ENCODE measurements at places on chromosomes 3 and 15.
A peak's percentile ranks its signal among the peaks of the same experiment; 100 is the strongest.

DNA sequence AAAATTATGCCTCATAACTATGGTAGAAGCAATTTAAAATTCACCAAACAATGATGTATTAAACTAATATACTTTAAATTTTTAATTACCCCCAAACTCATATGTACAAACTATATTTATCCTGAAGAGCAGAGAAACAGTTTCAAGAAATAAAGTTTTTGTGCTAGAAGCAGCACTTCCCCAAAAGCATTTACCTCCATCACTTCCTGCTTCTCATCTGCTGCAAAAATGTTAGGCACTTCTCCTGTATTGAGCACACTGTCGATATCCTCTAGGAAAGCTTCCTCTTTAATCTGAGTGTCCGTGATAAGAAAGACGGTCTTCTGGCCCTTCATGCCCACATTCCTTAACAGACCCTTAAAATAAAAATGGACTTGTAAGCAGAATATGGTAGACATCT lies 101.5 kb upstream of the ASB14 start:
- DNase-seq: no peak

GRCh38 chr3:137099364-137100219 lies 141.8 kb downstream of the IL20RB start:
- DNase-seq: no peak

DNA sequence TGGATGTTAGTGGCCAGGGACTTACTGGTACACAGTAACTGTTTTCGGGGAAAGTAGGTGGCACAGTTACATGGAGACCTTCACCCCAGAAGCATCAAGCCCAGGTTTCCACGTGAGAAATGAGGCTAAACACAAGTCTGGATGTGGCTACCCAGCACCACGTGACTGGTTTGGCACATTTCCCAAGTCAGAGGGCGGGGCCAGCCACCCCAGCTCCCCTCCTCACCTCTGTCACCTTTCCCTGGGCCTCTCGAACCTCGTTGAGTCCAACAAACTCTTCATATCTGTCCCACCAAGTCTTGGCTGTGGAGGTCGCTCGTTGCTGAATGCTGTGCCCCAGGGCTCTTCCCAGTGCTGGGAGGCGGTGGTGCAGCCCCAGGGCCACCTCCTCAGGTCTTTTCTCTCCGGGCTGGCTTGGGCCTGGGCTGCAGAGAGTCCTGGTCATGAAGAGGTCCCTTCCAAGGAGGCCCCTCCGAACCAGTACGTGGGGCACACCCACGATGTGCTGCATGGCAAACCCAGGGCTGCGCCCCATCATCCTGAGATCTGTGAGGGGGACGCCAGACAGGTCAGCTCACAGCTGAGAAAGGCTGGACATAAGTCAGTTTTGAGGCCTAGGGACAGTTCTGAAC lies 4.8 kb upstream of the PLXNB1 start:
- DNase-seq: no peak

- DNase-seq: no peak
Observed at GRCh38 chr15:33107950-33108349, 86.6 kb downstream of the FMN1 start.

DNA sequence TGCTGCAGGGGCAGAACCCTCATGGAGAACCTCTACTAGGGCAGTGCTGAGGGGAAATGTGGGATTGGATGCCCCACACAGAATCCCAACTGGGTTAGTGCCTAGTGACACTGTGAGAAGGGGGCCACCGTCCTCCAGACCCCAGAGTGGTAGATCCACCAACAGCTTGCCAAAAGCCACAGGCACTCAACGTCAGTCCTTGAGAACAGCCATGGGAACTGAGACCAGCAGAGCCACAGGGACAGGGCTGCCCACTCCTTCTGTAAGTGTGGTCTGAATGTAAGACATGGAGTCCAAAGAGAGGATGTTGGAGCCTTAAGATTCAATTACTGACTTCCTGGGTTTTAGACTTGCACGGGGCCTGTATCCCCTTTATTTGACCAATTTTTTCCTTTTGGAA lies 1451.5 kb downstream of the SI start:
- no peak for DNase-seq

- peak; percentile 88 for DNase-seq
Observed at GRCh38 chr3:132134611-132135010, 99.8 kb upstream of the CPNE4 start.

DNA sequence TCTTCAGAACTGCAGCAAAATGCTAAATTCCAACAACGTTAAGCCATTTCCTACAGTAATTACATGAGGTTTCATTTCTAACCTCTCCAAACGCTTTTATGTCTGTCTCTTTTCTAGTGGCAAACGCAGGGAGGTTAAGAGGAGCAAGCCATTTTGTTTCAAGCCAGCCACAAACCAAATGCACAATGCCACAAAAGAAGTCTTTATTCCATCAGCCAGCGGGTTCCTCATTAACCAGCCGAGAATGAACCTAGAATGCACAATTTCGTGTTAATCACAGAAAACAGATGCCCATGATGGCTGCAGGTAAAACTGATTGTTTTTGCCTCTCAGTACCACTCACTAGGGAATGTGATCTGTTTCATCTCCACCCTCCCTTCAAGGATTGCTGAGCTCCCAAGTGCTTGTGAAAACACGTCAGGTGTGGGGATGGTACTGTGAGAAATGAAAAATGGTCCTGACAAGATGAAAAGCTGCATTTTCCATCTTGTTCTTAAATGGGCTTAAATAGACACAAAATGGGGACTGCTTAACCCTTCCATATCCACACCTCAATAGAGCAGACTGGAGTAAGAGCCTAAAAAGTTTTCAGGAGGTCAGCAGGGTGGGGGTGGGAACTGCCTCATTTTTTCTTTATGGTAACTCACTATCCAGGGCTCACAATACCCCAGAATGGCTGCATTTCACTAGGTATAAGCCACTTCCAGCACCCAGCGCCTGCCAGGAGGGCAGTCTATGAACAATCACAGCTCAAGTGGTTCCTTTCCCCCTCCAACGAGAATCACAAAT lies 277.1 kb downstream of the MAGI1 start:
- no peak for DNase-seq

DNA sequence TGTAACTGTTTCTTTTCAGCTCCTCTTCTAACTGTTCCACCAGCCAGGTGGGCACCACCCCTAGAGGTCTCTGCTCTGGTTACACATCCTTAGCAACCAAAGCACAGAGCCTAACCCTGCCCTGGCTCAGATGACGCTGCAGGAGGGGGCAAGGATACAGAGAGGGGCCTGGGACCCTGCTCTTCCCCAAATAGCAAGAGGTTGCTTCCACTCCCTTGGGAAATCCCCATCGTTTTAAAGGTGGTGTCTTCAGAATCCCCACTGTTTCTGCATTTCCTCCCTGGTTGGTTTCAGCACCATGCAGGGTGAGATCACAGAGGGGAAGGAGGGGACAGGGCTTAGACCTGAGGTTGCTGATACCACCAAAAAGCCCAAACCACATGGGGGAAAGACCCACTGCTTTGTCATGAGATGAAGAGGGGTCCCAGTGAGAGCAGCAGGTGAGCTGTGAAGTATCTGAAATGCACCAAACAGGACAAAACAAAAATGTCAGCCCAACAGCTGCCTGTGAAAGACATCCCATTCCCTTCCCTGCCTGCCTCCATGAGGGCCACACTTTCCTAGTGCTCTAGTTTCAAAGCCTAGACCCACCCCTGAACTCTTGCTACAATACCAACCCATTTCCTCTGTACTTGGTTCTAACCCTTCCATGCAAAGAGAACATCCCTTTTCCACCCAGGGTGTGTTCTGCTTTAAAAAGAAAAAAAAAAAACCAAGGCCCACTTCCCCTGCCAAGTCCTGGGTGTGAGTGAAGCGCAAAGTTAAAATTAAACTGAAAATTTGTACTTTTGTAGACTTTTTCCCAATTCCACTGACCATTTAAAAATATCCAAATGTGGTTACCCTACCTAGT lies 29.0 kb downstream of the ANP32A start:
- no peak for DNase-seq
